Psoas muscle (tissue), 8 donors: ENCODE measurements at places on chromosomes 1 and 21. TPM values are rescaled to one million over a fixed set of nuclear protein-coding genes. Genes with fewer than 3 reads are reported as not detected.

GRCh38 chr1:238341395-238341794, 450.7 kb upstream of the ZP4 start:
- no peak for DNase-seq

DNA sequence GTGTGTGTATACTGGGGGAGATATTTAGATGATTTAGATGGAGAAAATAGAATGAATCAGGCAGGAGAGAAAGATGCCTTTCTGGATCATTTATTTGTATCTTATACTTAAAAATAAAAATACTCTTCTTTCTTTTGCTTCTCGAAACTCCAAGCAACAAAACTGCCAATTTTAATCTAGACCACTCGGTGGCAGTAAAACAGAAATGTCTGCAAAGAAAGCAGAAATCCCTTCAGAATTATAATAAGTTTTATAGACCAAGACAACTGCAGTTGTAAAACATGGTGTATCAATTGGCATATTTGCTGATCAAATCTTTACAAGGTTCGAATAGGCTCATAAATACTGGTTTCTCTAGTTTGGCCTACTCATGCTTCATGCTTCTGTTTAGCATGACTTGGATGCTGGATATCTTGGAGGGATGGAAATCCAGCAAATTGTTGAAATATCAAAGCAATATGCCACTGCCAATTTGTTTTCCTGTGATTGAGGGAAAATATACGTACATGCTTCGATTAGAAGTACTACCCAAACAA, 15.1 kb upstream of the C1orf87 start:
- no peak for DNase-seq

DNA sequence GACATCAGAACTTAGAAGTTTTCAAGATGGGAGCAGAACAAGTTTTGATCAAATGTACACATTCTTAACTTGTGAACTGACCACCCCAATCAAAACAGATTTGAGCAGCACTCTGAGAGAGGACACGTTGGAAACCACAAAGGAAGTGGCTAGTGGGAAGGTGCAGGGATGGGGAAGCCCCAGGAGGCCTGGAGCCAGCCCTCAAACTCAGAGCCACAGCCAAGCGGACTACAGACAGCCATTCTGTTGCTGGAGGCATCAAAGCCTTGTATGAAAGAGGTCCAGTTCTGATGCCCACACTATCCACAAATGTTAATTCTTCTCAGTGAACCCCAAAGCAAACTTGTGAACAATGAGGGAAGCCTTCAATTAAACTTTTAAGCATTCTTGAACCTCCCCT, 143.6 kb upstream of the RAB4A start:
- DNase-seq, result no peak

DNA sequence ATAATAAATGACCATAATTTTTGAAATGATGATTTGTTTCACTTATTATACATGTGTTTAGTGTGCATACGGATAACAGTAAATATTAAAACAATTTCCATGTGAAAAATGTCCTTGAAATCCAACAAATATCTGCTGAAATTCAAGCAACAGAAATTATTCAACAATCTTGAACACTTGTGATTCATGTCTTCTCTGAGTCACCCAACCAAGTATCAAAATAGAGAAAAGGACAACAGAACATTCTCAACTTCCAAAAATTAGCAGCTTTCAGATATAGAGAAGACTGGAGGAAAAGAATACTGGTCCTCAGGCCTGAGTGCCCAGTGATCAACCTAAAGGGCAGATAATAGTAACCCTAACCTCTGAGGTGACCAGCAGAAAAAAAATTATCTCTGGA, 90.8 kb downstream of the VAV3 start:
- DNase-seq, result no peak

GRCh38 chr1:236280438-236281197, 1.1 kb downstream of the ERO1B start:
- no peak for DNase-seq

DNA sequence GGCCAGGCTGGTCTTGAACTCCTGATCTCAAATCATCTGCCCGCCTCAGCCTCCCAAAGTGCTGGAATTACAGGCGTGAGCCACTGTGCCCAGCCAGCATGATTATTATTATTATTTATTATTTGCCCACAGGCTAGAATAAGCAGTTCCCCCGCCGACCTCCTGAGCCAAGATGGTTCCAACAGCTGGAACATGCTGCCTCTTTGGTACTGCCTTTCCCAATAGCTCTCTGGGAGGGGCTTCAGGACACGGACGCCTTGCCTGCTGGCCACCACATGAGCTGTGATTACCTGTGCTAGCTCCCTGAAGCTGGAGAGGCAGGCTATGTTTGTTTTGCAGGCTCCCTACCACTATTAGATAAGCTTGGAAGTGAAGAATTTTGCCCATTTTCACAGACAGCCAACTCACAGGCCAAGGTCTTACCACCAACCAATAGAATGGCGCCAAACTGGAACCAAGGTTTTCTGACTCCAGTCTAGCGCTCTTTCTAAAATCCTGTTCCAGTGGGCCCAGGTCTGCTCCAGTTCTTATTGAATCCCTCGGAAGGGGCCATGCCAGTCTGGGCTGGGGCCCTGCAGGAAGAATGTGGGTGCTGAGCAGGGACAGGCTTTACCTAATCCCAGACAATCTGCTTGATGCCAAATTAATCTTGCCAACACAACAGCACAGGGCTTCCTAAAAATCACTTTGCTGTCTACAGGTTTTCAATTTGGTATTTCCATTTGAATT, 2.1 kb upstream of the GPR61 start:
- DNase-seq, result no peak

DNA sequence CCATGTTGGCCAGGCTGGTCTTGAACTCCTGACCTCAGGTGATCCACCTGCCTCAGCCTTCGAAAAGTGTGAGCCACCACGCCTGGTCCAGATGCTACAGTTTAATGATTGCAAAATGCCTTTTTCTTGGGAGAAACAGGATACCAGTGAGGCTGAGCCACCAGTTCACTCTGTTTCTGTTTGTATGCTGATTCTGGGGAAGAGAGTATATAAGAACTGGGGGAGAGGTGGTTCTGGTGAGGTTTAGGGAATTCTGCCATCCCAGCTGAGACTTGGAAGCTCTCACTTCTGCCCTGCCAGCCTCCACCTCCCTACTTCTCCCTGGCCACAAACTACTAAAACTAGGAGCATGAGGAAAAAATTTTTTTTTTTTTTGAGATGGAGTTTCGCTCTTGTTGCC, 8.1 kb upstream of the PMF1 start:
- no peak for DNase-seq

GRCh38 chr1:38201431-38201830, 154.8 kb upstream of the POU3F1 start:
- no peak for DNase-seq

GRCh38 chr1:87929906-87930305, 601.2 kb downstream of the LMO4 start:
- no peak for DNase-seq

DNA sequence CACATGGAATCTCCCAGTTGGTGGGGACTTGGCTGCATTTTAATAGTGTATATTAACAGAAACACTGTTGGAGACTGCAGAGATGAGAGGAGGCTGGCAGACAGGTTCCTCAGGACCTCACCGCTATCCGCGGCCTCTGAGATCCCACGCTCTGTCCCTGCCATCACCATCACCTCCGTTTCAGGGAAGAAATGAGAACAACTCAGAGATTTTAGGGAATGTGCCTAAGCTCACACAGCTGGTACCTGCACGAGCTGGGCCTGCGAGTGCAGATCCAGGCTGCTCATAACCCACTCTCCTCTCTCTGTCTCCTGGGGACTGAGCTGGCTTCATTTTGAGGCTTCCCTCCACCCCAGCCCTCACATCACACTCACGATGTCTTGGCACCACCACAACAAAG, 62.0 kb downstream of the UMODL1 start:
- no peak for DNase-seq

DNA sequence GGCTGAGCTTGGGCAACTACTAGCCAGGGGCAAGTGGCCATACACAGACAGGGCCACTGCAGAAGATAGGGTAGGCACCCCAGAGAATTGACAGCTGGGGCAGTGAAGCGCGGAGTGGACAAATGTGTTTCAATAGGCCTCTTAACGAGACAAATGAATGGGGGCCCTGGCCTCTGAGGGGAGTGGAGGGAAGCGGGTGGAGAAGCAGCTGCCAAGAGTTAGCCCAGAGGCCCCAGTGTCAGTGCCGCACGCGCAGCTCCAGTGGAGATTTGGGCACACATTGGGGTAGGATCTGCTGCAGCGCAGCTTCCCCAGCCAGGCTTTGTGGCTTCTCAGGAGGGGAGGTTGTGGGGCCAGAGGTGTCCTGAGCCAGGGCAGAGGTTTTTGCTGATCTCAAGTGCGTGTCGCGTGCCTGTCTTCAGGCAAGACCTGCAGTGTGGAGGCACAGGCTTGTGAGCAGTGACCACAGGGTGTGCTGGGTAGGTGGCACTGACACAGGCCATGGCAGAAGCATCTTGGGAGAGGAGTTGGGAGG, 16.9 kb downstream of the PTPRF start:
- DNase-seq, result no peak

GRCh38 chr1:101282314-101283038, 45.7 kb downstream of the S1PR1 start:
- DNase-seq, result no peak

DNA sequence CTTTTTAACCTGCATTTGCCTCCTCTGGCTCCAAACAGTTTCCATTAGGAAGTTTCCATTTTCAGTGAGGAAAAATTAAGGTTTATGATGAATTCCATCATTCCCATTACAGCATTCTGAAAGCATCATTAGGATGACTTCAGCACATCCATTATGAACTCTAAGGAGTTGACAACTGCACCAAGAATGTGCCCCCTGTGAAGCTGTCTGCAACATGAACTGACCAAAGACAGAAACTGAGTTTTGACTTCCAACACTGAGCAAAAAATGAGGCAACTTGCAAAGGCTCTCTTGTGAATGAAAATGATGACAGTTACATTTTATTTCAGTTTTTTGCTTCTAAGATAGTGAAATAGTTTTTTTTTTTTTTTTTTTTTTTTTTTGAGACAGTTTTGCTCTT, 18.3 kb upstream of the KCNE1 start:
- no peak for DNase-seq

DNA sequence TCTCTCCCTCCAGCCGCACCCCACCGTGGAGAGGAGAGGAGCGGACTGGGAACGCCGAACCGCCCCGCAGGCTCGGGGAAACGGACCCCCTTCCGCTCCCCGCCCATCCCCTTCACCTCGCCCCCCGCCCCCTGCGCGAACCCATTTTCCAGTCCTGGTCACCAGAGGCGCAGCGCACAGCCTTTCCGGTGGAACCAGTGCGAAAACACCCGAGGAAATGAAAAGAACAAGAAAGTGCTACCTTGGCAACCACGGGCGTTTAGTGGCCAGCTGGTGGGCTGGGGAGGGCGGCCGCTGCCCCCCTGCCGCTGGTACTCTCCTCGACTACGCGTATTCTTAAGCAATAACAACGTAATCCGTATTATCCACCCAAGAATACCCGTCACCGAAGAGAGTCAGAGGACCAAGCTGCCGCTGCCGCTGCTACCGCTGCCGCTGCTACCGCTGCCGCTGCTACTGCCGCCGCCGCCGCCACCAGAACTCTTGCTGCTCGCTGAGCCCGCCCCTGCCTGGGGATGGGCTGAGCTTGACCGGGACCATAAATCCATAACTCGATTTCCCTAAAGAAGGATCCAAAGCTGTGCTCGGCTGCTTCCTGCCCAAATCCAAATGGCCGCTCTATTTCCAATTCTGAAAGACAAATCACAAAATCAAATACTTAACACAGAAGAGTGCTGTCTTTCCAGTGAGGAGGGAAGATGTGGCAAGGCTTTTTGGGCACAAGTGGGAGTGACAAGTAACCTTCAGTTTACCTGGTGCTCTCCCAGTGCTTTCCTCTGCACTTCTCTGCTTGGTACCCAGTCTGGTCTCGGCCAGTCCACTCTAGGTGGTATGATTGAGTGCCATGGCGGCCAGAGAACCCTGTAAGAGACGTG, 125.2 kb upstream of the DPYD start:
- no peak for DNase-seq

DNA sequence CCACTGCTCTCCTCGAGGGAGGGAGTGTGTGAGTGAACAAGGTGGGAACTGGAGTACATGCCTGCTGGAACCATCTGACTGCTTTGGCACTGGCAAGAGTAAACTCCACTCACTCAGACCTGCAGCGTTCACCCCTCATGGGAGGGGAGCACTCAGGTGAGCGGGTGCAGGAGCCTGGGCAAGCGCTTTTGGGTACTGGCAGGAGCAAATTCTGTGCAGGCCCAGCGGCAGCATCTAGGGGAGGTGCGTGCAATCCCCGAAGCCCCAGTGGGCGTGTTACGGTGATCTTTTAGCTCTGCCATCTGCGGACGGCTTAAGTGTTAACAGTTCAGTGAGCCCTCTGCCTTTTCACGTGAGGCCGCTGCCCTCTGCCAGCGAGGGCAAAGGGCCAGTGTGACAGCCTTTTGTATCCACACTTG, 127.4 kb downstream of the PATJ start:
- no peak for DNase-seq

DNA sequence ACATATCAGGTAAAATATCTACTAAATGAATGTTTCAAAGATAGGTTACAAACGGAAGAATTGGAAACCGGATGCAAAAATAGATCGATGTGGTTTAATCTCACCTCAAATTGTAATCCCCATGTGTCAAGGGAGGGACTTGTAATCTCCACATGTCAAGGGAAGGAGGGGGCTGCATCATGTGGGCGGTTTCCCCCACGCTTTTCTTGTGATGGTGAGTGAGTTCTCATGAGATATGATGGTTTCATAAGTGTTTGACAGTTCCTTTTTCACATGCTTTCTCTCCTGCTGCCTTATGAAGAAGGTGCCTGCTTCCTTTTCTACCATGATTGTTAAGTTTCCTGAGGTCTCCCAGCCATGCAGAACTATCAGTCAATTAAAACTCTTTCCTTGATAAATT, 408.7 kb upstream of the TMPRSS15 start:
- no peak for DNase-seq

GRCh38 chr21:18089786-18090185, 154.8 kb upstream of the CHODL start:
- no peak for DNase-seq

- DNase-seq, result peak; percentile 57
These were observed 21.5 kb downstream of the NDUFS5 start for GRCh38 chr1:39047374-39048229.

Gene REN
- polyA plus RNA-seq, result not detected

Gene WNT9A
- 18.1 TPM for polyA plus RNA-seq

Gene NUP210L
- 0.01 TPM for polyA plus RNA-seq

Gene FALEC
- polyA plus RNA-seq, result 1.2 TPM

Gene CLCNKB
- 0.31 TPM for polyA plus RNA-seq

Gene KCNE1
- polyA plus RNA-seq, result not detected

Gene TFF1
- 0.16 TPM for polyA plus RNA-seq

Gene SPTA1
- 0.07 TPM for polyA plus RNA-seq

Gene F13B
- polyA plus RNA-seq, result not detected

Gene SIPA1L2
- 5.9 TPM for polyA plus RNA-seq

Gene IQGAP3
- 0.01 TPM for polyA plus RNA-seq

Gene IRF6
- polyA plus RNA-seq, result 0.31 TPM

Gene PERM1
- polyA plus RNA-seq, result 239 TPM
